ENCODE measurements at places on chromosomes 16 and 17.

GRCh38 chr17:81902023-81902652, at the start of gene NPB:
Gene NPB (plus strand): TSS chr17:81902238. CDS start chr17:81902278, 40 bp downstream.
- H3K36me3 ChIP-seq, result peaks cover 27% of the 10 kb centered on the region
- no peak within 1 kb of the TSS for H3K27ac ChIP-seq
- DNase-seq, result no peak
- H3K27me3 ChIP-seq, result no peaks in the 10 kb centered on the region
- H3K4me3 ChIP-seq, result peak within 1 kb of the TSS; percentile 51

DNA sequence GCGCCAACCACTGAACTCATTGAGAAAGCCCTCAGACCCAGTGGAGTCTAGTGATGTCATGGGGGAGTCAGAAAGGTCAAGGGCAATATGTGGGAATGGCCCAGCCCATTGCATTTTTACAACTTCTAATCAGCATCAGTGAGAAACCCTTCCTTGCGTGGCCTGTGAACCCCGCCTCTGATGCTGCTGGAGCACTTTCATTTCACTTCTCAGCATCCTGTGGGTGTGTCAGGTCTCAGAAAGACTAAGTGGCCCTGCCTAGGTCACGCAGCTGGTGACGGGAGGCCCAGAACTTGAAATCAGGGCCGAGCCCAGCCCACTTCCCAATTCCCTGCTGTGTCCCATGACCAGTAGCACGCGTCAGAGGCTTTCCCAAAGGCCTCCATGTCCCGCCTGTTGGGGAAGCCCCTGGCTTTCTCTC, 6.1 kb downstream of the DNAI2 start:
- H3K27ac ChIP-seq, result no peak overlapping the region
- H3K27me3 ChIP-seq, result no peaks in the 10 kb centered on the region
- H3K4me3 ChIP-seq, result no peak overlapping the region
- no peaks in the 10 kb centered on the region for H3K4me1 ChIP-seq
- no peak for DNase-seq

DNA sequence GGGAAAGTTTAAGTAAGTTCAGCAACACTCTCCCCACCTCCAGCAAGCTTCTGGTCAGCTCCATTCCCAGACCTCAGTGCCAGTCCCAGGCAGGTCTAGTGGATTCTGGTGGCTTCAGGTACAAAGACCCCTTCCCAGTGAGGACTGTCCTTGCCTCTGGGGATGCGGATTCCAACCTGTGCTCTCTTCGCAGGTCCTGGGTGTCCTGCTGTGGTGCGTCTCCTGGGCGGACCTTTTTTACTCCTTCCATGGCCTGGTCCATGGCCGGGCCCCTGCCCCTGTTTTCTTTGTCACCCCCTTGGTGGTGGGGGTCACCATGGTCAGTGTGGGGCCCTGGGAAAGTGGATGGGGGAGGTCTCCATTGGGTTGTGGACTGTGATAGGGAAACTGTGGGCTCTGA, 21.8 kb downstream of the ABCC3 start:
- H3K36me3 ChIP-seq, result peaks cover 2% of the 10 kb centered on the region
- no peaks in the 10 kb centered on the region for H3K27me3 ChIP-seq
- peaks cover 25% of the 10 kb centered on the region for H3K4me1 ChIP-seq
- no peak overlapping the region for H3K27ac ChIP-seq
- H3K4me3 ChIP-seq, result no peak overlapping the region

DNA sequence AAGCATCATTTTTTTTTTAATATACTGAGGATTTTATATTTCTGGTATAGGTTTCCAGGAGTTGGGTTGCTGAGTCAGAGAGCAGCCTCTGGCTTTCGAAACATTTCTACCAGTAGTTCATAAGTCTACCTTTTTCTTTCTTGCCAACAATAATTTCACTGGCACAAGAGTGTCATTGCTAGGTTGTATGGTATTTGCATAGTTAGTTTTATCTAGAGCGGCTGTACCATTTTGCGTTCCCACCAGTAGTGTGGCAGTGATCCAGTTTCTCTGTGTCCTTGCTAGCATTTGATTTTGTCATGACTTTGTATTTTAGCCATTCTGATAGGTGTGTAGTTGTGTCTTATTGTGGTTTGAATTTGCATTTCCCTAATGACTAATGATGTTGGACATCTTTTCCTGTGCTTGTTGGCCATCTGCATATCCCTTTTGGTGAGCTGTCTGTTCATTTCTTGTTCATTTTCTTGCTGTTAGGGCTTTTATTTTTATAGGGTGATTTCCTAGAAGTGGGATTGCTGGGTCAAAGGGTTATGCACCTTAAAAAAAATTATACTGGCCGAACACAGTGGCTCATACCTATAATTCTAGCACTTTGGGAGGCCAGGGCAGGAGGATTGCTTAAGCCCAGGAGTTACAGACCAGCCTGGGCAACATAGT, 39.9 kb downstream of the SNX29 start:
- H3K36me3 ChIP-seq, result no peaks in the 10 kb centered on the region
- H3K4me1 ChIP-seq, result peaks cover 10% of the 10 kb centered on the region
- H3K4me3 ChIP-seq, result no peak overlapping the region
- H3K27me3 ChIP-seq, result no peaks in the 10 kb centered on the region
- peak; percentile 51 for DNase-seq

All from IMR-90 (cell line).